ENCODE measurements at places on chromosomes 1 and 21.
A peak's percentile ranks its signal among the peaks of the same experiment; 100 is the strongest.

DNA sequence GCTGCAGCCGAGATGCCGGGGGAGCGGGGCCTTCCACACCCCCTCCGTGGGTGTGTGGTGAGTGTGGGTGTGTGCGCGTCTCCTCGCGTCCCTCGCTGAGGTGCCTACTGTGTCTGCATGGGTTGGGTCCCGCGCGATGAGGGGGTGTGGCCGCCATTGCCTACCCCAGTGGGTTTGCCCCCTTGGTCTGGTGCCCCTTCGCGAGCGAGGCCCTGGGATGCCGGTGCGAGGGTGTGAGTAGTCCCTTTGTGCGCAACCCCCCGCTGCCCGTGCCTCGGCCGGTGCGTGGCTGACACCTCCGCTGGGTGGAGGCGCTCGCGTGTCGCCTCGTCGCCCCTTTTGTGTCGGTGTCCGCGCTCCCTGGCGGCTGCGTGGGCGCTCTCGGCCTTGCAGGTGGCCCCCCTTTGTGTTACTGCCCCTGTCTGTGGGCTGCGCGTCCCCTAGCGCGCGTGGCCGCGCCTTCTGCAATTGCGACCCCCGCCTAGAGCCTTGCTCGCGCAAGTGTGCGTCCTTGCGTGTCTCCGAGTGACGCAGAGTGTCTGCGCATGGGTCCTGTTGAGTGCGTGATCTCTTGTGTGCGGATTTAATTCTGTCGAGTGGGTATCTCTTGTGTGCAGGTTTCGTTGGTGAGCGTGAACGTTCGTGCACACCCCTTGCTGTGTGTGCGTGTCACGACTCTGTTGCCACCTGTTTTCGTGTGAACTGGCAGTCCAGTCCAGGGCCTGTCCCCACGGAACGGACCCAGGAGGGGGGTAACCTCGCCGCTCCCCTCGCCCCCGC is 553 bp downstream of the TTC3 start:
- DNase-seq = no peak

DNA sequence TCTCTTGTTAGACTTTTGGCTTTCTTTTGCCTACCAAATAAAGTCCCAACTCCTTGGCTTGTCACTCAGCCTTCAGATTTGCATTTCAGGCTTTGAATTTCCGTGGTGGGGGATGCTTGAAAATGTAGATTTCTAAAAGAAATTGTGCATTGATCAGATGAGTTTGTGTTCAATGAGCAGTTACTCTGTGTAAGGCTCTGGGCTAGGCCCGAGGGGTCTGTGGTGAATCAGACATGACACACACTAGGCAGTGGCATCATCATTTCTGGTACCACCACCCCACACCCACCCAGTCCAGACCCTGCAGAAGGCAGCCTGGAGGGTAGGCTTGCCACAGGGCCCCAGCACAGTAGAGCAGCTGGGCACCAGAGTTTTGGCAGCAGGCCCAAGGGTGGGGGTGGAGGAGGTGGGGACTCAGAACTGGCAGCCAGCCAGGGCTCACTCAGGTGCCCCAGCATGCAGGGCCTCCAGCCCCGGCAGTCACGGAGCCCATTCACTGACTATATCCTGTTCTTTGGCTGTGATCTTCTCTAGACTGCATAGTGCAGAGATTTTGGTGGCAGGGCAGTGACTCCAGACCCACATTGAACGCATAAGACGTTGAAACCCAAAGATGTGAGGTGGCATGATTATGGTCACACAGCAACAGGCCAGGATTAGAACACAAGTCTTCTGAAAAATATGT is 97.2 kb upstream of the ARTN start:
- DNase-seq = no peak

GRCh38 chr1:231053493-231054162 is 13.6 kb upstream of the FAM89A start:
- DNase-seq = peak; percentile 18

DNA sequence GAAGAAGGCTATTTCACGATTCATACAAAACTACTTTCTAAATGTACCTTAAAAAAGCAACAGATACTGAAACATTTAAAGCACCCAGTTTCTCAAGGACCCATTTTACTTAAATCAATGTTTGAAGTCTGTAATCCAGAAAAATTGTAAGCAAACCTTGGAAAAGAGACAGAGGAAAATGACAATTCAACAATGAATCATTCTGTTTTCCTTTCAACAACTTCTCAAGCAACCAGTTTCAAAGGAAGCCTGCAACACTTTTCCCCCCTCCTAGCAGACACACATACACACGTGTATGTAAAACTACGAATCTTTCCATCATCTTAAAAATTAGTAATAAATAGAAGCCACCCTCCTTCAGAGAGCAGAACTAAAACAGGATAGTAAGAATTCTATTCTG is 1.2 kb downstream of the RERE start:
- DNase-seq = no peak

DNA sequence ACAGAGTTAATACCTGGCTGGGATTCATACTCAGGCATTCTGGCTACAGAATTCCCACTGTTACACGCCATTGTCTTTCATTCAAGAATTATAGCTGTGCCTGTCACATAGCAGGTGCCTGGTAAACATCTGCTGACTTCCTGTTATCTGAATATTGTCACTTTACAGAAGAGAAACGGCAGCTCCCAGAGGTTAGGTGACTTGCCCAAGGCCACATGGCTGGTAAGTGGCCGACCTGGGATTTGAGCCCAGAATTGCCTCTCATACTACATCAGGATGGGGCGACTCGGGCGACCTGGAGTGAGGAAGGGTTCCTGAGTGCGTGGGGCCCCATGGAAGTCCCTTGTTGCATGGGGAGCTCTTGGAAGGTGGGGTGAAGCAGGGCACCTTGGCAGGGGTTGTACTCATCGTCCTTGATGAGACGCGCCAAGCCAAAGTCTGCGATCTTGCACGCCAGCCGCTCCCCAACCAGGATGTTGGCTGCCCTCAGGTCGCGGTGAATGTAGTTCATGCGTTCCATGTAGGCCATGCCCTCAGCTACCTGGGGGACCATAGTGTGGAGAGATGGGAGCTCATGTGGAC is 10.2 kb upstream of the AHDC1 start:
- no peak for DNase-seq

DNA sequence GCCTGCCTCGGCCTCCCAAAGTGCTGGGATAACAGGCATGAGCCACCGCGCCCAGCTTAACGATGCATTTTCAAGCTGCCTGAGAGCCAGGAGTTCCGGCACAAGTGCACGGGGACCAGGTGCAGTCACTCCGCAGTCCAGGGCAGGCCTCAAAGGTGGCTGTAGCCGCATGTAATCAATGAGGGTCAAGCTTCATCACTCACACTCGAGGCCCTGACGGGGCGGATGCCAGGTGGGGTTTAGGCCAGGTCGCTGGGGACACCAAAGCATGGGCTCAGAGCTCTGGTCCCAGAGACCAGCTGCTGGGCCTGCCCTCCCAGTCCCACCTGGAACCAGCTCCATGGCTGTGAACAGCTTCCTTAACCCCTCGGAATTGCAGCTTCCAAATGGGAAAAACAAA is 26.1 kb upstream of the GPR153 start:
- DNase-seq = no peak

GRCh38 chr1:165856606-165857005 is 29.2 kb downstream of the UCK2 start:
- DNase-seq = no peak

- DNase-seq = no peak
Measured at GRCh38 chr1:40094466-40095110, 2.5 kb downstream of the PPT1 start.

DNA sequence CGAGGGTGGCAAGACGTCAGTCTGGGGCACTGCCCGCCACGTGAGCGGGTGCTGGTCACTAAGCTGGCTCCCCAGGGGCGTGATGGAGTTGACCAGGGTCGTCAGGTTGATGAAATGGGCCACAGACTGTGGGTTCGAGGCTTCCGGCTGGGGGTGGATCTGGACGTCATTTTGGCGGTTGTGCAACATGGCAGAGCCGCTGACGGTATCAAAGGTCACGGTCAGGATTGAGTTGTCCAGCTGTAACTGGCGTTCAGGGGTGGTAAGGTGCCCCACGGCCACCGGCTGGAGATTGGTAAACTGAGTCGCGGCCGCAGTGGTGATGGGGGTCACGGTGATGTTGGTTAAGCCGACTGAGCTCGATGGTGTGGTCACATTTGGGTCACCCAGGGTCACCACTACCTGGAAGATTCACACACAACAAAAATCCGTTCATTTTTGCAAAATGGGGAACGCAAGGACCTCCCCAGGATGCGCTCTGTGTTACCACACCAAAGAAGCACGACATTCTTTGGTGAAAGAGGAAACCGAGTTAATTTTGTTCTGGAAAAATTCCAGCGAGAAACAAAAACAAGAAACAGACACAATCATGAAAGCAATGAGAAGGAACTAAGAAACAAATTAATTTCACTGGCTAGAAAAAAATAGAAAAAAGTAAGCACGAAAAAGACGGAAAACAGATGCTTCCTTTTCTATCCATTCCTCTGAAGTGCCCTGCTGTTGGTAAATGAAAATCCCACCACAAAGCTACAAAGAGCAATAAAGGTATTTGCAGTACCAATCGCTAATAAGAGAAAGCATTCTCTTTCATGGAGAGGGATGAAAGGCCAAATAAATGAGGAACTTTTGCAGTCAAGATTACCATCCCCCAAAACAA is 34.7 kb upstream of the RIPK4 start:
- no peak for DNase-seq

DNA sequence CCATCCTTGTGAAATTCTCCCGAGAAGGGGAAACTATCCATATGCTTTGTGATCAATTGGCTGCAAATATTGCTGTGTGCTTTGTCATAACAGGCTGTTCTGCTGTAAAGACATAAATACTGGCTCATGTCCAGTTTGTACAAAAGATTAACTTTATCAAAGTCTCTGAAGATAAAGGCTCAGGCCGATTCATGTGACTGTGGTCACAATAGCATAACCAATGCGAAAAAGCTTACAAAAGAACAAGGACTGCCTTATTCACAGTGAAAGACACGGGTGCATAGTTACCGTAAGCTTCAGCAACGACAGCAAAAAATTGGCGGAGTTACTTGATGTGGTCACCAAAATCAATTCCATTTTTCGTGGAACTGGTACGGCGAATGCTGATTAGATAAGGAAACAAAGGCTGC is 173.6 kb upstream of the CHRM3 start:
- no peak for DNase-seq

GRCh38 chr1:240925273-240925672 is 313.3 kb upstream of the GREM2 start:
- no peak for DNase-seq

DNA sequence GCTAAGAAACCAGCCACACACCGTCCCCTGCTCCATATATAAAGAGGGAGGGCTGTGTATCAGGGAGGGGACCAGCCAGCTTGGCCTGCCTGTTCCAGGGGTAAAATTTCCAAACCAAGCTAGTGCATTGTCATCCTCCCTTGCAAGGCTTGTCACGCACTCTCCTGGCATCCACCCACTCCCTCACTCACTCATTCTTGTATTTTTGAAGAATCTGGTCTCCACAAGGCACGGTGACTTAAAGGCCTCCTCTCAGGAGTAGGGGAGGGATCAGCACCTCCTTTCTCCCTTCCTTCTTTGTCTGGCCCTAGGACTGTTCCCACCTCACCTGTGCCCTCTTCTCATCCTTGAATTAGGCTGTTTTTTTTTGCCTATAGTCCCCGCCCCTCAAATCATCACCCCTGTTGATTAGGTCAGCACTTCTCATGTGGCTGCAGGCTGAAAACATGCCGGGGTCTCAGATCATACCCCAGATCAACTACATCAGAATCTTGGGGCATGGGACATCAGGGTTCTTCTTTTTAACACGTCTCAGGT is 5.0 kb downstream of the ABCA4 start:
- DNase-seq = peak; percentile 58

GRCh38 chr1:224727351-224728289 is 111.5 kb downstream of the CNIH3 start:
- no peak for DNase-seq

DNA sequence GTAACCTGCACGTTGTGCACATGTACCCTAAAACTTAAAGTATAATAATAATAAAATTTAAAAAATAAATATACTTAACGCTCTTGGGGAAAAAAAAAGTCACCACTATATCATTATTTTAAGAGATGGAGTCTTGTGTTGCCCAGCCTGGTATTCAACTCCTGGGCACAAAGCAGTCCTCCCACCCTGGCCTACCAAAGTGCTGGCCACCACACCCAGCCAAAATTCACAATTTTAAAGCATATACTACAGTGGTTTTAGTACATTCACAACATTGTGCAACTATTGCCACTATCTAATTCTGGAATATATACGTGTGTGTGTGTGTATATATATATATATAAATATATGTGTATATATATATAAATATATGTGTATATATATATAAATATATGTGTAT is 5.9 kb downstream of the HMGN2 start:
- DNase-seq = no peak
